ENCODE measurements at places on chromosomes 13 and 19.

DNA sequence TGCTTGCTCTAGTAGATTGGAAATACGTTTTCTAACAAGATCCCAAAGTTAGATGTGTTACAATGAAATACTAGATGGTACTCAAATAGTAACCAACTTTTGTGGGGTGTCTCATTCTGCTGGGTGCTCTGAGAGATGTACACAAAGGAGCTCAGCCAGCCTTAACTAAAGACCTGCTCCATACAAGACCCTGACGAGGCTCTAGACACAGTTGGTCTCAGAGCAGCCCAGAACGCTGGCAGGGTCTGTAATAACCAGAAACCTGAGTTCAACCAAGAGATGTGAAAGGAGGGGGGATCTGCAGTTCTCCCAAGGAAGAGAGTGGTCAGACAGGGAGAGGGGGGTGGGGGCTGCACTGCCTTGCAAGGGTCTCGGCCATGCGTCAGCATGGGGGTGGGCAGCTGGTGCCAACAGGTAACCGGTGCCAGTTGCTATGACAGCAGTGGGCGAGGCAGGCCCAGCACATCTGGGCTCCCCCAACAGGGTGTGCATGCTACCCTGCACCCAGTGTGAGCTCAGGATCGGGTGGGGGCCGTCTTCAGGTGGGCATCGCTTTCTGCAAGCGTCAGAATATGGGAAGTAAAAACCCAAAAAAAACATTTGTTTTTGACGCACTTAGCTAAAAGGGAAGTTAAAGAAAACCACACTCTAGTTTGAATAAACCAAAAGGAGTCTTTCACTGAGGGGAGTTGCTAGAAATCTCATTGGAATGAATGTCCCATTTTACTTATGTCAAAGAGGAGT, 68.0 kb upstream of the GPR183 start:
- DNase-seq: no peak

GRCh38 chr13:29707876-29708543, 112.5 kb upstream of the SLC7A1 start:
- DNase-seq: peak; percentile 51

DNA sequence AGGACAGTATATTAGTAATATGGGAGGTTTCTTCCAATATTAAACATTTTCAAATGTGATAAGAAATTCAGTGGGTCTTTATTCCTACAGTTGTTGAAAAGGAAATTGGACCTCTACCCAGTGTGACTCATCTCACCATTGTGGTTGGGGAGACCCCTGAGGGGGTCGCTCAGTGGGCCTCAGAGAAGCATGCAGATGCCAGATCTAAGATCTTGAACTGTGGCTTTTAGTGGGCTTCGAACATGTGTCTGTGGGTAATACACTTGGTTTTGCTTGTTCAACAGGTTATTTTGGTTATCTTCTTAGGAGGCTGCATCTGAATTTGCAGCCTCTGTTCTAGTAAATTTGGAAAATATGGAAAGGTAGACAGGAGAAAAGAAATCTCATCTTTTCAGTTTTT, 132.3 kb downstream of the PCCA start:
- no peak for DNase-seq

GRCh38 chr13:40670307-40670706, 3.9 kb upstream of the FOXO1 start:
- no peak for DNase-seq

DNA sequence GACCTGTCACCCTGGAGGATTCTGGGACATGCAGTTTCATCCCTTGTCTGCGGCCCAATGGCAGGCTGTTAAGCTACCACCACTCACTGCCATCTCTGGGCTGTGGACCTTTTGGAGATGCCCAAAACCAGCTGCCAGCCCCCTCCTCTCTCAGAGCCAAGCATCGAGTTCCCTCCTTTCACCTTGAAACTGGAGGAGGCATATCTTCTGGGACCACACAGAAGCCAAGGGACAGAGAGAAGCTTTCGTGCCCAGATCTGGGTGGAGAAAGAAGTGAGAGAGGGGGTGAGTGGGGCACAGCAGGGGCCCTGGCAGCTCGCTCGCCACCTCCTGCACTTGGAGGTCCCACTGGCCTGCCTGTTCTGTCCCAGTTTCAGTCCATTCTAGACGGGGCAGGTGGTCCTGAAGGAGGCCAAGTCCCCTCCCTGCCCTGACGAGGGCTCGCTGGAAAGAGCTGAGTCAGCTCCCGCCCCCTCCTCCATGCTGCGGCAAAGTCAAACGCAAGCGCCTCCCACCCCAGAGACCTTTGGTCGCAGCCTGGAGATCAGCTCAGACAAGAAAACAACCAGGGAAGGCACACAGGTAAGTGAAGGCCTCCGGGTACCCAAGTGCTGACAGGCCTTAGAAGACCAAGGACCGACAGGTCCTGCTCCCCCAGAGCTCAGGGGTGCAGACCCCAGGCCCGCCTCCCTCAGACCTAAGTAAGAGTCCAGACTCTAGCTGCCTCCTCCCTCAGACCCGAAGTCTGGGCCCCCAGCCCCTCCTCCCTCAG, 3.8 kb downstream of the BCAT2 start:
- DNase-seq: peak; percentile 59

DNA sequence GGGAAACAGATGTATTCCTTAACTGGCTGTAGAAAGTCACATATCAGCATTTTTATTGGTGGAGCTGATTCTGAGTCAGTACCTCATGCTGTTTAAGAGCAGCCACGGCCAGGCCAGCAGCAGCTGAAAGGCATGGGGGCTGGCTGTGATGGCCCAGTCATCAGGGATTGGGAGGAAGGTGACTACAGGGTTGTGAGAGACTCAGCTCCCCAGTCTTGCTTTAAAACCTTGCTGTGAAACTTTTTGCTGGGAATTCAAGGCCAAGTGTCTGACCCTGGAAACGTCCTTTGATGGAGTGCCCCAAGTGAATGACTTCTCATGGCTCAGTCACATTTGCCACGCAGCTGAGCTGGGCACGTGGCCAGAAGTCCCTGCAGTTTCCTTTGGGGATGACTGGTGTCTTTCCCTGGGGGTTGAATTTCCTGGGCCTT, 39.1 kb upstream of the RNF113B start:
- DNase-seq: peak; percentile 94

- no peak for DNase-seq
These were observed 172.1 kb upstream of the CSNK1A1L start for GRCh38 chr13:37277435-37278144.

DNA sequence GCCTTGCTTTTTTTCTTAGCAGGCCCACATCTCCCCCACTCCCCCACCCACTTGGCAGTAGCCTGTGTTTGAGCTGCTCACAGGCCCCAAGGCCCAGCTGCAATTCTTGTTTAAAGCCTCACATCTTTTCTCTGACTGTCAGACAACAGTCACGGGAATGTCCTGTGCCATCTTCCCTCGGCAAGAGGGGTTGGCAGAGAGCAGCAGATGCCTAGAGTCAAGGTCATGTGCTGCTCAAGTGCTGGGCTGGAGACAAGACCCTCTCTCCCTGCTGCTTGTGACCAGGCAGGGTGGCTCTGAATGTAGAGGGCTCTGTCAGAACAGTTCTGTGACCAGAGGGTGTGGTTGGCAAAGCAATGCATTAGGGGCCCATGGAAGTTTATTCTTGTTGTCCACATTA, 47.4 kb downstream of the BBC3 start:
- no peak for DNase-seq

- DNase-seq: no peak
These were observed 446.0 kb downstream of the EFNB2 start for GRCh38 chr13:106089261-106089980.

GRCh38 chr19:3642987-3643673, 16.5 kb upstream of the CACTIN start:
- peak; percentile 14 for DNase-seq
